CD4-positive, alpha-beta memory T cell (primary cell): ENCODE measurements at places on chromosomes 4 and X.

GRCh38 chrX:95974890-95975289 is 709.8 kb upstream of the DIAPH2 start:
- no peak for DNase-seq

DNA sequence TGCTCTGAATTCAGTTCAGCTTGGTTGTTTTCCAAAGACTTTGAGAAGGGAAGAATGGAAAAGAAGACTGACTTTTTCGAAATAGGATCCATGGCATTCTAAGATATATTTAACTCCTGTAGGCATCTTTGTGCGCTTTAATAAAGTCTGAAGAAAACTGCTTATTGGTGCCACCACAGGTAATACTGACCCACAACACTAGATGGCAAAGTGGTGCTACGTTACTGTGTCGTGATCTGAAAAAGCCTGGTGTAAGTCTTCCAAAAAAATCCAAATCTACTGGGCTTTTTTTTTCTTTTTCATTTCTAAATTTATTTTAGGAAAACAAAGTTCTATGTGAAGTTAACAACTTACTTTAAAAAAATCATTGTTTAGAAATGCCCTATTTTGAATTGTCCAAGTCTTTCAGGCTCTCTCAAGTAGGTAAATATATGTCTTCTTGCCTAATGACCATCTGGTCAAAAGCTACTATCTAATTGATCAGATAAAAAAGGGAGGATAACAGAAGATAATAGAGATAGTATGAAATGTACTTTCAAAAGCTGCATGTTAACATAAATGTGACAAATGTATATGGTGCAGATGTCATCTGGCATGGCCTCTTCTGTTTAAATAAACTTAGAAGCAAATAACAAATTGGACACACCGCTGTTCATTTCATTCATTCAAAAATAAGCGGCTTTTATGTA is 47.0 kb upstream of the MID1IP1 start:
- no peak for DNase-seq

DNA sequence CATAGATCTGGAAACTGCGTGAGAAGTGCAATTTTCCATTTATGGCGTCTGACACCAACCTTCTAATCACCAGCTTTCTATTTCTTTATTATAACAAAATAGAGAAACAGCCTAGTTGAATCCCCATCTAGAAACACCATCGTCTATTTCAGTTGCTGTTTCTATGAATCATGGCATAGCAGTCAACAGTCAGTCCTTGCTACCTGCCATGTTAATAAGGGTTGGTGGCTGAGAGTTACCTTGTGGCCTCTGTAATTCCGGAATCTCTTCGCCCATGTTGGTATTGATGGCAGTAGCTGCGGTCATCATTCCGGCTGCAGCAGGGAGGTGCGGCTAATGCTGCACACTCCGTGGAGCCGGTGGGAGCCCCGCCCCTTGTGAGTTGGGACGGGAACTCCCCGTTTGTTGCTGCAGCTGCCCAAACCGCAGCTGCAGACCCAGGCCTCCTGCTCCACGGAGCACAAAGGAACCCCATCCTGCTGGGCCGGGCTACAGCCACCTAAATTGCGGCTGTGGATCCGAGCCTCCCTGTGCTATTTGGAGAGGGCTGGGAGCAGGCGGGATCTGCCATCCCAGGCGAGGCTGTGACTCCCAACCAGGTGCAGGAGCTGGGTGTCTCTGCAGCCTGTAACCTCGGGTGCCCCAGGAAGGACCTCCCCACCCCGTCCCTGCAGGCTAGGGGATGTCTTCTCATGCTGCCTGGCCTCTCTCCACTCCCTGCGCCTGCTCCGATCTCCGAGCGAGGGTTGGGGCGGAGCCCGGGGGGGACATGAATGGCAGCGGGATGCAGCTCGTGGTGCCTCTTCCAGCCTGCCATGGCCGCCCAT is 115.4 kb upstream of the STK26 start:
- DNase-seq, result no peak

DNA sequence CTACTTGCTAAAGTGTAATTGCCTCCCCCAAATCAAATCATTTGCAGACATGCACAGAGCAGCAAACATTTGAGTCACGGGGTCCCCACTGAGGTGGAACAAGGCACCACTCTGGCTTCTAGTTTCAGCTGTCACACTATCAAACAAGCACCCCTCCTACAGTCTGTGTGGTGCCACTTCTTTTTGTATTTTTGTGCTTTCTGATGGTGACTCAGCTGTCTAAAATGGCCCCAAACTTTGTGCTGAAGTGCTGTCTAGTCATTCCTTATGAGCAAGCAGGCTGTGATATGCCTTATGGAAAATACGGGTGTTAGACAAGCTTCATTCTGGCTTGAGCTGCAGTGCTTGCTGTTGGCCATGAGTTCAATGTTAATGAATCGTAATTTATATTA is 15.4 kb downstream of the IGFBP7 start:
- DNase-seq, result no peak
